ENCODE measurements at places on chromosomes 11 and 22. TPM values are rescaled to one million over a fixed set of nuclear protein-coding genes. Genes with fewer than 3 reads are reported as not detected.

DNAJB7 gene
- not detected for total RNA-seq

OR51B4 gene
- total RNA-seq = not detected

GAS2 gene
- 13.0 TPM for total RNA-seq

MS4A1 gene
- total RNA-seq = not detected

- DNase-seq = no peak
Measured at GRCh38 chr11:17256512-17256911, 20.0 kb upstream of the NUCB2 start.

GRCh38 chr22:45540122-45540521, 37.4 kb downstream of the FBLN1 start:
- DNase-seq = no peak

- DNase-seq = no peak
Measured at GRCh38 chr11:118789501-118790356, 1.2 kb downstream of the DDX6 start.

DNA sequence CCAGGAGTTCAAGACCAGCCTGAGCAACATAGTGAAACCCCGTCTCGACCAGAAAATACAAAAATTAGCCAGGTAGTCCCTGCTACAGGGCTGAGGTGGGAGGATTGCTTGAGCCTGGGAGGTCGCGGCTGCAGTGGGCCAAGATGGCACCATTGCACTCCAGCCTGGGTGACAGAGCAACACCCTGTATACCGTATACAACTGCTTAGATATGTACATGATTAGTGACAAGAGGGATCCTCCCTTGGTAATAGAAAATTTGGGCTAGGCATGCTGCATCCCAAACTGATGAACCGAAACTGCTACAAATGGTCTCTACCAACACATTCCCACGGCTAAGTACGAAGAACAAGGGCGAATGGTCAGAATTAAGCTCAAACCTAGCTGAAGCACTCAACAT, 12.2 kb upstream of the SLC37A4 start:
- no peak for DNase-seq

Measured in left ventricle myocardium superior (tissue), 1 donor.